ENCODE measurements at places on chromosomes 13 and 19.

GRCh38 chr19:57057036-57057686, 62.6 kb upstream of the USP29 start:
- no peak for DNase-seq

DNA sequence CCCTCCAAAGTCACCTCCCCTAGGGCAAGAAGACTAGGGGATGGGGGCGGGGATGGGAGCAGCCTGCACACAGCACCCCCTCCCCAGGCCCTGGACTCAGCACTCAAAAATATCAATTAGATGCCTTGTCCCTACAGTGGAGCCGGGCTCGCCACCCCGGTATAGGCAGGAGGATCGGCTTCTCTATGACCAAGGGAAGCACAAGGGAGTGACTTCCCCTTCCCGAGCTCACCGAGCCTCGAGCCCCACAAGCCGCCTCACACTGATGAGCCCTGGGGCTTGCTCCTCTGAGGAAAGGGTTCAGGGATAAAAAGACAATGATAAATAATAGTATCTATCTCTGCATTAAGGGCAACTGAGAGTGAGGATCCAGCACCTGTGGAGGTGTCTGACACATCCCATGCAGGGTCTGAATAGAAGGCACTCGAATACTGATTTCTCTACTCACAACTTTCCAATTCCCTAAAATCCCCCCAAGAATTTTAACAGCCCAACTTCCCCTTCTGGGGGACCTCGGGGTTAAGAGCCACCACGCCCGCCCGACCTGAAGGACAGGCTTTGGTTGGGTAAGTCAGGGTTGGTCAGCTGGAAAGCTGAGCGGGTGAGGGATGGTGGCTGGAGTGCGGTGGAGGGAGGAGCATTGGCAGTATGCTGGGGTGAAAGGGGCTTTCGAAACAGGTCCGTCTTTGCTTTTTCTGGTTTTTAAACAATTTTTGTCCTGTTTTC, 51.3 kb downstream of the STK24 start:
- no peak for DNase-seq

DNA sequence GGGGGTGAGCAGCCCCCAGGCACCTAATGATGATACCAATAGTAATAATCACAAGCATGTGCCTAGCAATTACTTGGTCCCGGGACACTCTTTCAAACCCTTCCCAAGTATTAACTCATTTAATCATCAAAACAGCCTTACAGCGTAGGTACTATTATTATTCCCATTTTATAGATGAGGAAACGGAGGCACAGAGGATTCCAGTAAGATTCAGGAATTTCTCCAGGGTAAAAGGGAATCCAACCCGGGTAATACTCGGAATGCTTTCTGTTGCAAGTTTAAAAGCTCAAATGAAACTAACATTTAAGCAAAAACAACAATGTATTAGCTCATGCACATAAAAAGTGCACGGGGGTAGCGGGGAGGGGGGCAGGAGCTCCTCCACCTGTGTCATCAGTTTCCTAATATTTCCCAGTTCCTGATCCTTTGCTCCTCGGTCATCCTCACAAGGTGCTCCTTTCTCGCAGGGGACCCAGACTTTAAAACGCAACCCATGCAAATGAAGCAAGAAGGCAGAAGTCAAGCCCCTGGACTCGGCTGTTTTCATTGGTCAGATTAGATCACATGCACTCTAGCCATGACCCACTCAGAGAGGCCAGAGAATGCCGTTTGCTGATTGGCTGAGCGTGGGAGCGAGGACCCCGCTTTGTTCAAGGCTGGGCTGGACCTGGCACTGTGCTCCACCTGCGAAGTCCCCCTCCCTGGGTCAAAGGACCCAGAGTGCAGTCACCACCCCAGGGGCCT, 38.3 kb upstream of the C19orf12 start:
- DNase-seq: no peak

DNA sequence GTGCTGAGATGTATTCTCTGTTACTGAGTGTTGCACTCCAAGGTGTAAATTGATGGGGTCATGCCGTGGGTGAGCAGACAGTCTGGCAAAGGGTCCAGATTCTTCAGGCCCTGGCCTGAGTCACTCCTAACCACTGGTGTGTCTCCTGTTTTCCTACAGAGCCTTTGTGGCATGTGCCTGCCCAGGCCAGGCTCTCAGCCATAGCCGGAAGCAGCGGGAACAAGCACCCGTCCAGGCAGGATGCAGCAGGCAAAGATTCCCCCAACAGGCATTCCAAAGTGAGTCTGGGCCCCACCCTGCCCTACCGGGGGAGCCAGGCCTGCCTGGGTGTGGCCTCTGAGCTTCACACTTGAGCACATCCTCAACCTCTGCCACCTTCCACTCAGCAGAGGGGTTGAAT, 61.9 kb downstream of the DPF1 start:
- no peak for DNase-seq

- no peak for DNase-seq
These were observed 134.1 kb downstream of the KATNAL1 start for GRCh38 chr13:30173303-30173610.

- DNase-seq: peak; percentile 85
These were observed 37.1 kb downstream of the DZIP1 start for GRCh38 chr13:95607366-95607765.
